ENCODE measurements at places on chromosomes 3 and 15.

- no peak for DNase-seq
Observed at GRCh38 chr3:153038367-153038766, 123.7 kb upstream of the RAP2B start.

- DNase-seq = no peak
Observed at GRCh38 chr3:50591196-50591741, 20.3 kb downstream of the CISH start.

GRCh38 chr3:126058666-126059065 lies 25.3 kb downstream of the SLC41A3 start:
- no peak for DNase-seq

- DNase-seq = no peak
Observed at GRCh38 chr15:75023872-75024636, 664 bp downstream of the PPCDC start.

DNA sequence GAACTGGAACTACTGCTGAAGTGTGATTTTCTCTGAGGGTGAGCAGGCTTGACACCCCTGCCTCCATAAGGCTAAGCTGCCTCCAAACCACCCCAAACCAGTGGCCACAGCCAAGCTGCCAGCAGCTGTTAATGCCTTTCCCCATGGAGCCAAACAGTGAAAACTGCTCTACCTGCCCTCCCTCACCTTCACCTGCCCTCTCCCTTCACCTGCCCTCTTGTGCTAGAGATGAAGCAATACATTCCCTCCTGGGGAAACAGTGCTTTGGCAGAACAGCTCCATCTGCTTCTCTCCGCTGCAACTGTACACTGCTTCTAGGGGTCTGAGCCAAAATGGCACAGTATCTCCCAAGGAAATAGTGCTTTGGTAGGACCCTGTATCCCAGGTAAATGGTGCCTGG lies 374.1 kb downstream of the FHIT start:
- no peak for DNase-seq

GRCh38 chr15:52233405-52233804 lies 42.2 kb upstream of the GNB5 start:
- DNase-seq = no peak

GRCh38 chr3:151226088-151226563 lies 23.1 kb upstream of the GPR171 start:
- DNase-seq = peak; percentile 32

DNA sequence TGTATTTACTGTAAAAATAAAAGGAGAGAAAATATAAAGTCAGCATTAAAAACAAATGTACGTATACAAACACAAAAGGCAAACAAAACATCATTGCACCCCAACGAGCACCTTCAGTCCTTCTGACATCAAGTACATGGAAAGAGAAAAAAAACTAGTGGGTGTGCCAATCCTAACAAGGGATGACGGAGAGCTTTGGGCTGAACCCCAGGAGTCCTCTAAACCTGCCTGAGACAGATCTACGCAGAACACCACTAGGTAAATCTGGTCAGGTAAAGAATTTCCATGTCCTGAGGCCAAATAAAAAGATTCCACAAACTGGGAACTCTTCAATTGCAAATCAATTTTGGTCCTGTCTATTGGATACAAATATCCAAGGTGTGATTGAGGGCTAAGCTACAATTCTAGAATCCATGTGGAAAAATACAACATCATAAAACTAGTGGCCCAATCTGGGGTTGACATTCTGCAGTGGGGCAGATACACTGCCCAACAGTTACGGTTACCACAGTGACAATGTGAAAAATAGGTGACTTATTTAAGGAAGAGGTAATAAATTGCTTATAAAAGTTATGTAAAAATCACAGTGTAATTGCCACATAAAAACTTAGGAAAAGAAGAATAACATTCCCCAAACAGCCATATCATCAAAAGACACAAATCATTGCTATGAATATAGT lies 14.2 kb downstream of the IFT80 start:
- no peak for DNase-seq

DNA sequence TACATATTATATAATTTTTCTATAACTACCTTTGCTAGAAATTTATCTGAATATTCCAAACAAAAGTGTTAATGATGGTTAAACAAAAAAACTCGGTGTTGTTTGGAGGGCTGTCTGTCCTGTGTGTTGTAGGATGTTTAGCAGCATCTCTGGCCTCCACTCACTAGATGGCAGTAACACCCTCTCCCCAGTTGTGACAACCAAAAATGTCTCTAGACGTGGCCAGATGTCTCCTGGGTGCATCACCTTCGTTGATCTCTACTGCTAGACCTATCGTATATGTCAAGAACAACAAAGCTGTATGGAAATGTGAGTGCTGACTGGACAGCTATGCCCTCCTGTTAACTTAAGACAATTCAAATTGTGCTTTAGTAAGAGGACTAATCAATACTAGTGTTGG lies 14.1 kb downstream of the ANKRD34C start:
- no peak for DNase-seq

GRCh38 chr15:28901987-28902745 lies 16.4 kb downstream of the APBA2 start:
- DNase-seq = no peak

DNA sequence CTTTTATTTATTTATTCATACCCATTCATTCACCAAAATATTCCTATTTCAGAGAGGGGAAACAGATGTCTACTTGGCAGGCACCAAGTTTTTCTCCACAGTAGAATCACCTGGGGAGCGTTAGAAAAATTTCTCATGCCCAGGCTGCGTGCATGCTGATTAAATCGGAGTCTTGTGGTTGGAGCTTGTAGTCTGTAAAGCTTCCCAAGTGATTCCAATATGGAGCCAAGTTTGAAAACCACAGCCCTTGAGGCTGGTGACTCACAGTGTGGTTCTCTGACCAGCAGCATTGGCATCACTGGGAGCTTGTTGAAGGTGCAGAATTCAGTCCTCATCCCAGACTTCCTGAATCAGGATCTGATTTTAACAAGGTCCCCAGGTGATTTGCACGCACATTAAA lies 49.7 kb downstream of the PDHB start:
- peak; percentile 88 for DNase-seq

GRCh38 chr3:194095902-194096301 lies 40.0 kb upstream of the HES1 start:
- no peak for DNase-seq

- no peak for DNase-seq
Observed at GRCh38 chr15:39018966-39019365, 454.4 kb upstream of the RASGRP1 start.

DNA sequence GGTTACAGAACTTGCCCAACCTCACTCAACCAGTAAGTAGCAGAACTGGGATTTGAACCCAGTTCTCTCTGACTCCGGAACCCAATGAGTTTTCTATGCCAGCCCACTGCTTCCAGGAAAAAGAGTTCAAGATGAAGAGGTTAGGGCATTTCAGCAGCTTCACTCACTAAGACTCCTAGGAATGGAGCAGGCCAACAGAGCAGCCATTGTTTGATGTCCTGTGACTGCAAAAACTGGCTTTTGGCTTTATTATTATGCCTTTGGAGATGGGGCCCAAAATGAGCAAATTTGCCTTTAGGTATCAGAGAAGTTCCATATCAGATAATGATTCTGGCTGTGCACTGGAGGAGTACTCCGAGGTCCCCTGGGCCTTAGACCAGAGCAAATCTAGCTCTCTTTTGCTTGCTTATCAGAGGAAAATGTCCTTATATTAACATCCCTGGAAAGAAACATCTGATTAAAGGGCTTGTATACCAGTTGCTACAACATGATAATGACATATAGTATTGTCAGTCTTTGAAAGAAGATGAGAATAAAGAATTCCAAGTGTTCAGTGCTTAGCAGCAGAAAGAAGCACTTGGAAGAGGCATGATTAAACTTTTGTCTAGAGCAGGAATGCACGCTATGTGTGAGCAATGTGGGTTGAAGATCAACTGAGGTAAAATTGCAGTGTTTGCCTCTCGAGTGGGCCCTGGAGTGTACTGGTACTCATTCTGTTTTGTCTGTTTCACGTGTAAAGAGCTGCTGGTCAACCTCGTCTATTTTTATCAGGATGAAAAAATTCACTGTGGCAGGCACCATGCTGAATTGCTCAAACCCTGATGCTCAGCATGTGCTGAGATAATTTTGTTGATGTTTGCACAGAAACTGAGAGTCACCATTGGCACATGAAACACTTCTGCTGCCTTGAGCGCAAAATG lies 21.8 kb upstream of the KLHL24 start:
- no peak for DNase-seq

GRCh38 chr3:95240395-95240794 lies 1177.5 kb downstream of the NSUN3 start:
- no peak for DNase-seq

GRCh38 chr3:190041333-190042041 lies 79.2 kb downstream of the P3H2 start:
- no peak for DNase-seq

DNA sequence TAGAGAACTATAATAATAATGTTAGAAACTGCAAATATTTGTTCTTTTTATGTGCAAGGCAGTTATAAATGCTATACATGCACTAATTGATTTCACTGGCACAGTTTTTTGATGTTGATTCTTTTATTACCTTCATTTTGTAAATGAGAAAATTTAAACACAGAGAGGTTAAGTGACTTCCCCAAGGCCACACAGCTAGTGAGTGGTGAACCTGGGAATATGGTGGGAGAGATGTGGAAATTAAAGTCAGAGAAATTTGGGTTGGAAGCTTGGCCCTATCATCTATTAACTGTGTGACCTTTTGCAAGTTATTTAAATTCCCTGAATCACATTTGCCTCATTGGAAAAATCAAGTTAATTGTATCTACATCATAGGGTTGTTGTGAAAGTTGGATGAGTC lies 39.6 kb upstream of the AKAP13 start:
- DNase-seq = no peak

- no peak for DNase-seq
Observed at GRCh38 chr15:49096090-49096750, 50.0 kb upstream of the SECISBP2L start.

GRCh38 chr3:137012097-137012501 lies 54.3 kb downstream of the IL20RB start:
- DNase-seq = no peak

DNA sequence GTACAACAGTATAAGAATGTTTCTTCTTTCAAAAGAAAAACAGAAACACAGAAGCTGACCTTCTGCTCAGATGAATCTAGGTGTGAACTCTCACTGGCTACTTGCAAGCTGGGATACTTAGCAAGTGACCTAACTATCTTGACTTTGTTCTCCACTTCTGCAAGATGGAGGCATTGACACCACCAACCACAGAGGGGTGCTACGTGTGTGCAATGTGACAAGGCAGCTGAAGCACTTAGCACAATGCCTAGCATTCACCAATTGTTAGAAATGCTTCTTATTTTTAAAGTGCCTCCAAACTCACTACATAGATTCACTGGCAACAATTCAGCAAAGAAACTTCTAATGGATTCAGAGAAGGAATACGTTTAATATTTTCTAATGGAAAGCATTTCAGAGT lies 331.4 kb upstream of the WNT5A start:
- DNase-seq = no peak

GRCh38 chr3:19815805-19816204 lies 118.2 kb downstream of the EFHB start:
- no peak for DNase-seq

DNA sequence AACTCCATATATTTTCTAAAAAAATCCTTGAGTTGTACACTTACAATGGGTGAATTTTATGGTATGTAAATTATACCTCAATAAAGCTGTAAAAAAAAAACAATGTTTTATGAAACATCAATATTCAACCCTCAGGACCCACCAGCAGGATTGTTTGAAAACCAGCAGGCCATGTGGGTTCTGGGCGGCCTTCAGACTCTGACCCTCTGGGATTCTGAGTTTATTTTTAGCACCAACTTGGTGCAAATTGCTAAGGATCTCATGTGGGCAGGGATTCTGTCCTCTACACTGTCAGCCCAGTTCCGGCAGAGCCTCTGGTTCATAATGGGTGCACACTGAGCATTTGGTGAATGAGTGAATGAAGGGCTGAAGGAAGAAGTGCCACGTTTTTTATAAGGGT lies 24.2 kb upstream of the TSEN2 start:
- DNase-seq = no peak

GRCh38 chr3:45923755-45924154 lies 19.5 kb upstream of the CXCR6 start:
- no peak for DNase-seq

DNA sequence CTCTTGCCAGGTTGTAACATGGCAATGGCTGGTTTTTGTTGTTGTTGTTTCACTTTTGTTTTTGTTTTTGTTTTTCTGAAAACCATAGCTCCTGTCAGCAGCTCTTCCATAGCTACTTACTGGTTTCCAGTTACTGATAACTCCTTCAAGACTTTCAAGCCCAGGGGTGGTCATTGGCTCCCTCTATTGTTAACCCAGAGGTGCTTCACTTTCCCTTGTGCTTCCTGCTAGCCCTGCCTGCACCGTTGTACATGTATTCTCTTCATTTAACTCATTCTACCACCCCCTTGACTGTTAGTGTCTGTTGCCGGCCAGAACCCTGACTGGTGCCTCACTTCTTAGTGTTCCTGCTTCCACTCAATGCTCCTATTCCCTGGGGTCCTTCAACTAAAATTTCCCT lies 4.2 kb upstream of the TRAT1 start:
- no peak for DNase-seq

DNA sequence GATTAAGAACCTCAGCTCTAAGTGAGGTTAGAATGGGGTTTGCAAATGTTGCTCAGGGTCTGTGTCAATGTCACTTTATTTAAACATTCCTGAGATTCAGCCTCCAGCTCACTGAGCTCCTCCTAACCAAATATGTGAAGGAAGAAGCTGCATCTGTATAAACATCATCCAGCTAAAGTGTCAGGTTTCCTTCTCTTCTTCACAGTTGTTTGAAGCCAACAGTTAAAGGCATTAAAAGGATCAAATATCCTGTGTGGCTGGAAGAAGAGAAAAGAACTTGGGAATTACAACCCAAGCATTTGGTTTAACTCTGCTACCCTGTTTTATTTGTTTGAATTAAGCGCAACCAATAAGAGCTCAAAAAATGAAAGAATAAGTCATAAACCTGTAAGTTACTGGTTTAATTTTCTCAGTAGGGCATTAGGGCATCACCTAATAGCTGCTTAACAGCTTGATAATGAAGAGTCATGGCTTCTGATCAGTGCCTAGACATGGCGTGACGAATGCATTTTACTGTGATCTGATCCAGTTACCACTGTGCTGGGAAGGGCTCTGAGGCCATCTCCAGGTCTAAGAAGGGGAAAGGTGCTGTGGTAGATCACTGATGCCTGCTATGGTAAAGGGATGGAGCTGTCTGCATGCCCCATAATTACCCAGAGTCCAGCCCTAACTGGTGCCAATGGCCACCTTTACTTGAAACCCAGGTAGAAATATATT lies 165.7 kb upstream of the TSC22D2 start:
- DNase-seq = peak; percentile 68

GRCh38 chr15:44038755-44039191 lies 156.3 kb downstream of the FRMD5 start:
- DNase-seq = no peak

DNA sequence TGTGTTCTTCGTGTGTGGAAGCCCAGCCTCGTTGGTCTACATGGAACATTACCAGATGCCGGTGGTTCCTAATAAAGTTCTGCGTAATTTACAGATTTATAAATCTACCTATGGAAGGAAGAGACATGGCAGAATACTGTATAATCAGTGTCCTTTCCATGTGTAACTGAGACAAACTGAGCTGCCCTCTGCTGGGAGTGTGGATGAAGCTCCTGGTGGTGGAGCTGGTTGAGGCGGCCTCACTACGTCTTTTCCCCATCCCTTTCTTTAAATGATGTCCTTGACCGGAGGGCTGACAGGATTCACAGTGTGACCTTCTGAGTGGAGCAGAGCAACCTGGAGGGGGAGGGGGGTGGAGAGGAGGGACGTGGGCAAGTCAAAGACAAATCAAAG lies 267.0 kb upstream of the CHRM5 start:
- no peak for DNase-seq

- DNase-seq = peak; percentile 12
Observed at GRCh38 chr3:35965908-35966307, 326.6 kb downstream of the ARPP21 start.
